COR-L47 (cell line): ENCODE measurements at places on chromosomes 5 and 9.

DNA sequence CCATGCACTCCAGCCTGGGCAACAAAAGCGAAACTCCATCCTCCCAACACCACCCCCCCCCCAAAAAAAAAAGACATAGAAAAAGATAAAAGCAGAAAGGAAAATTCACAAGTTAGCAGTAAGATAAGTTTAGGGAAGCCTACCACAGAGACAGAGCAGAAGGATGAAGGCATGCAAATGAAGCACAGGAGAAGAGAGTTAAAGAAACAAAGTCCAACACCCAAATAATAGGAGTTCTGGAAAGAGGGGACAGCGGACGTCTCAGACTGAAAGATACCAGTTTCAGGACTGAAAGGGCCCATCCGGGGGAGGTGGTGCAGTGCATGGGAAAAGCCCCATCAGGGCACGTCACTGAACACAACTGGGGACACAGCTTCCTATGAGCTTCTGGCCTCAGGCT lies 54.3 kb downstream of the OTULIN start:
- no peak for DNase-seq

DNA sequence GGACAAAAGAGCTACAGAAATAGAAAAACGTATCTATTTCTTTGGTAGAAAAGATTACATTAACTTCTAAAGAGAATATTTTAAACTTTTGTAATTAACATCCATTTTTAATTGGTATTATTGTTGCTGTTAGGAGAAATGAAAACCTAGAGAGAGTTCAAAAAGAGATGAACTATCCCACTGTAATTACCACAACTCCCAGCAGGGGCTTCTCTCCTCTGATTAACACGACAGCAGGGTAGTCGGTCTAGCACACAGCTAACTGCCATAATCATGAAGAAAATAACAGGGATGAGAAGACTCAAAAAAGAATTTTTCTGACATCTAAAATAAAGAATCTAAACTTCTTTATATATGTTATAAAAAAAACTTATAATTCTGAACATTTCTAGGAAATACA lies 86.2 kb upstream of the CDH9 start:
- DNase-seq = no peak

DNA sequence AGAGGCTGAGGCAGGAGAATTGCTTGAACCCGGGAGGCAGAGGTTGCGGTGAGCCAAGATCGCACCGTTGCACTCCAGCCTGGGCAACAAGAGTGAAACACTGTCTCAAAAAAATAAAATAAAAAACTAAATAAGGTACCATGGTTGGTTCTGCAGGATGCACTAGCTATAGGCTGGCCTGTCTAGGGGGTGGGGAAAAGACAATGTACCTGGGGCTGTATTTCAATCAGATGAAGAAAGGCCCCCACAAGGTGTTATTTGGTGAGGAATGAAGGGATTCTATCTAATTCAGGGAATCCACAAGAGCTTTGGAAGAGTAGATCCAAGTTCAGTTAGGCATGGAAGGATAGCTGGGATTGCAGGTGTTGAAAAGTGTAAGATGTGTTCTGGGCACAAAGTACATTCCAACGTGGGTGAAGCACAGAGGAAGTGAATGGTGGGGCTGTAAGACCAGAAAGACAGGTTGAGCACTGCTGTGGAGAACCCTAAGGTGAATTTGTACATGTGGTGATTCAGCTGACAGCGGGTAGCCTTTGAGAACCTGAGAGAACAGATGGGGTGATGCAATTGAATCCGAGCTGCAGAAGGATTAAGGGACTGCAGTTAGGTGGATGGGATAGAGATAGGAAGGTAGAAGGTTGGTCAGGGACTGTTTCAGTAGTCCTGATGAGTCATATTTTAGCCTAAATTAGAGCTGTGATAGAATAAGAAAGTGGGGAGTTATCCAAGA lies 71.8 kb downstream of the CAST start:
- DNase-seq = no peak

DNA sequence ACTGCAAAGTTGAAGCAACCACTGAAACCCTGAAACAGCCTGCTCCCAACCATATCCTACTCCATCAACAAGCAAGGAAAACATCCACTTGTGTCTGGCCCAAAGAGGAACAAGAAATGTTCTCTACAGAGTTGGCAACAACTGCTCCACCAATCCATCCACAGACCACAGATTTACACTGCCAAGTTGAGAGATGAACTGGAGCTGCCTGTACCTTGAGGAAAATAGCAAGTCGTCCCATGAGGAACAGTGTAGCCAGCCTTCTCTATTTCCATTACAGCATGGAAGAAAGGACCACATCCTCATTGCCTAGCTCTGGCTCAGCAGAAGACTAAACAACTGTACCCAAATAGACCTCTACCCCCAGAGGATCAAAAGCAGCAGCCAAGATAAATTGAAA lies 60.4 kb downstream of the DEPDC1B start:
- no peak for DNase-seq

GRCh38 chr9:16871336-16872151 lies 1.1 kb upstream of the BNC2 start:
- no peak for DNase-seq

- DNase-seq = peak; percentile 57
Observed at GRCh38 chr9:70480405-70480980, 66.0 kb upstream of the KLF9 start.

DNA sequence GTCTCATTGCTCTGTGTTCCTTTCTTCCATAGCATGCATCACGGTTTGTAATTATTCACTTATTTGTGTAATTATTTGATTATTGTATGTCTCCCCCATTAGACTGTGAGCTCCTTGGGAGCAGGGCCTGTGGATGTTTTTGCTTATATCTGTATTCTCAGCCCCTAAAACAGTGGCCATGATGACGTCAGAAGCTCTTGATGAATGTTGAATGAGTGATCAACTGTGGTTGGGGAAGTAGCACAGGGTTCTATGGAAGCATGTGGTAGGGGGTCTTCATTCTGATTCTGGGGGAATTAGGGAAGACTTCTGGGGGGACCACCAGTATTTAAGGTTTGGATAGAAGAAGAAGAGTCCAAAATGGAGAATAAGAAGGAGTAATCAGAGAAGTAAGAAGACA lies 6.0 kb downstream of the DNAI1 start:
- DNase-seq = no peak

- no peak for DNase-seq
Observed at GRCh38 chr5:179267071-179267670, 78.1 kb downstream of the ADAMTS2 start.
